ENCODE measurements at places on chromosomes 11 and 22. TPM values are rescaled to one million over a fixed set of nuclear protein-coding genes. Genes with fewer than 3 reads are reported as not detected.

Gene SAA4
- total RNA-seq: not detected

Gene MUC6
- total RNA-seq: not detected

Gene PLAAT2
- not detected for total RNA-seq

Gene OOSP1
- total RNA-seq: not detected

Gene BBOX1
- not detected for total RNA-seq

Gene MAPK11
- 6.6 TPM for total RNA-seq

Gene SLC17A6
- not detected for total RNA-seq
